ENCODE measurements at places on chromosomes 3 and 15. TPM values are rescaled to one million over a fixed set of nuclear protein-coding genes. Genes with fewer than 3 reads are reported as not detected.

DNA sequence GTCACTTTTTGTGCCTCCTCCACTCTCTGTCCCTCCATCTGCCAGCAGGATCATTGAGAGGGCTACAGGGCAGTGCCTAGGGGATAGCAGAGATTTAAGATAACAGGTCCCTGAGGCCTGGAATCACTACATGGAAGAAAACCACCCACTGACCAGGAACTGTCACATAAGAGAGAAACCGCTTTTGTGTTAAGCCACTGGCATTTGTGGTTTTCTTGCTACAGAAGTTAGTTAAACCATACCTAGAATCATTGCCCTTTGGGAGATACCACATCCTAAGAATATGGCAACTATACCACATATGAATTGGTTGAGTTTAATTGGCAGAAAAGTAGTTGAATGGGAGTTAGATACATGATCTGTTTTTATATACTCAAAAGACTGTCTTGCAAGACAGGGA lies 112.8 kb upstream of the LPP start:
- H3K4me3 ChIP-seq, result no peak overlapping the region
- no peak for DNase-seq
- H3K36me3 ChIP-seq, result no peaks in the 10 kb centered on the region
- no peaks in the 10 kb centered on the region for H3K27me3 ChIP-seq

GRCh38 chr3:108182339-108182738 lies 39.9 kb downstream of the IFT57 start:
- H3K27me3 ChIP-seq, result no peaks in the 10 kb centered on the region
- DNase-seq, result no peak
- no peaks in the 10 kb centered on the region for H3K4me1 ChIP-seq
- no peak overlapping the region for H3K4me3 ChIP-seq
- no peaks in the 10 kb centered on the region for H3K36me3 ChIP-seq
- H3K27ac ChIP-seq, result no peak overlapping the region

RPLP1 gene
- total RNA-seq, result 1,990 TPM

- no peaks in the 10 kb centered on the region for H3K27me3 ChIP-seq
- no peak overlapping the region for H3K27ac ChIP-seq
- no peaks in the 10 kb centered on the region for H3K36me3 ChIP-seq
These were observed 44.8 kb downstream of the KBTBD12 start for GRCh38 chr3:127959873-127960272.

DNA sequence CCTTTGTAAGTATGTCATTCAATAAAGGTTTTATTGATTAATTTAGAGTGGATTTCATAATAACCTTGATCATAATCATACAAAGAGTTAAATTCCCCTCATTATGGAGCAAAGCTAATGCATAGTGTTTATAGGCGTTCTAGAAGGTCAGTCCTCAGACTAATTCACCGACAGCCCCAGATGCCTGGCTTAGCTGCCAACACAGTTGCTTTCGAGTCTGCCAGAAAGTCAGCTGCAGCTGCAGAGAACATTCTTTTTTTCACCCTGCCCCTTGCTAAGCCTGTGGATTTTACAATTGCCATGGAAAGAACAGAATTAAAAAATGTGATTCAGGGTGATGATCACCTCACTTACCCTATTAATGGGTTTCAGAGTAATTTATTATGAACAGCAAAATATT lies 21.2 kb downstream of the CADM2 start:
- no peaks in the 10 kb centered on the region for H3K36me3 ChIP-seq
- DNase-seq, result no peak
- H3K4me3 ChIP-seq, result no peak overlapping the region
- H3K27me3 ChIP-seq, result no peaks in the 10 kb centered on the region

- H3K4me1 ChIP-seq, result no peaks in the 10 kb centered on the region
- no peak overlapping the region for H3K4me3 ChIP-seq
- H3K36me3 ChIP-seq, result no peaks in the 10 kb centered on the region
- H3K27ac ChIP-seq, result no peak overlapping the region
- no peak for DNase-seq
- no peaks in the 10 kb centered on the region for H3K27me3 ChIP-seq
These were observed 222.7 kb upstream of the DNAJC19 start for GRCh38 chr3:181212271-181212670.

- H3K36me3 ChIP-seq, result no peaks in the 10 kb centered on the region
- H3K27me3 ChIP-seq, result no peaks in the 10 kb centered on the region
- no peaks in the 10 kb centered on the region for H3K4me1 ChIP-seq
These were observed 16.4 kb upstream of the FGD5 start for GRCh38 chr3:14802381-14802731.

DNA sequence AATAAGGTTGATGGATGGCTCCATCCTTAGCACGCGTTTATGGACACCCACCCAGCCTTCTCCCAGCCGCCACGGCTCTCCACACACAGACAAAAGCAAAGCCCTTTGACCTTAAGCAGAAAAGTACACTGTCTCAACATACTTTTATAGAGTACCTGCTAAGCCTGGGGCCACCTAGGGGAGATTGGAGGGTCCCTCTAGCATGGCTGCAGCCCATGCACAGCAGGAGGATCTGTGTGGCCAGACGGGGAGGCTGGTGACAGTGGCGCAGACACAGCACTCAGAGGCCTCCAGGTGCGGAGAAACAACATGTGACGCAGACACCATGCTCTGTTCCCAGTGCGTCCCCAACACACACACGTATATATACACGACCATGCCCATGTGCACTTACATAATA lies 174.9 kb downstream of the XXYLT1 start:
- no peaks in the 10 kb centered on the region for H3K27me3 ChIP-seq
- DNase-seq, result no peak
- no peaks in the 10 kb centered on the region for H3K4me1 ChIP-seq
- no peak overlapping the region for H3K4me3 ChIP-seq
- H3K27ac ChIP-seq, result no peak overlapping the region

DNA sequence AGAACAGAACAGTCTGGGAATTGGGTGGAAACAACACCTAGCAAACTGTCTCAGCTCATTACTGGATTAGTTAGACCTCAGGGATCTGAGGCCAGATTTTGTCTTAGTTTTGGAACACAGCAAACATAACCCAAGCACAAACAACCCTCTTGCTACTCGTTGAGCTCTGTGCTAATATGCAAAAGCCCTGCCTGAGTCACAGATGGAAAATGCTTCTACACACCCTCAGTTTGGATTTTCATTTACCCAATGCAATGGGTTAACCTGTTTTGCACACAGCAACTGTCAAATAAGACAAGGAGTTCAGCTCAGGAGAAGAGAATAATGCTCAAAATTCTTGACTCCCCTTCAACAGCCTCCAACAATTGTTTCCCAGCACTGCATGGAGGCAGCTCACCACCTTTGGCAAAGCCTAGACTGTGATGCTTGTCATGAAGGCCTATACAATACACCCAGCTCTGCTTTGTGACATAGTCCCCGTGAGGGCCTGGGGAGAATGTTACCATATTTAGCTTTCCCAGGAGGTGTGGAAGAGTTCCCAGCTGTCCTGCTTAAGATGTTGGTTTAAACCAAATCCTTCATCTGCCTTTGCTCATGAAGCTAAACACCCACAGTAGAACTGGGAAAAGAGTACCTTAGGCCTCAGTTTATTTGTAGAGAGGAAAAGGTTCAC lies 68.9 kb upstream of the MNS1 start:
- H3K27me3 ChIP-seq, result no peaks in the 10 kb centered on the region
- H3K27ac ChIP-seq, result no peak overlapping the region
- H3K4me1 ChIP-seq, result no peaks in the 10 kb centered on the region
- no peak overlapping the region for H3K4me3 ChIP-seq
- no peaks in the 10 kb centered on the region for H3K36me3 ChIP-seq
- no peak for DNase-seq

GRCh38 chr3:40387001-40387894 lies at the start of gene ENTPD3:
ENTPD3 (plus strand) TSS chr3:40387184; CDS start chr3:40388058, 874 bp downstream.
- no peak for DNase-seq
- H3K27ac ChIP-seq, result no peak within 1 kb of the TSS
- peaks cover 4% of the 10 kb centered on the region for H3K4me1 ChIP-seq
- H3K36me3 ChIP-seq, result no peaks in the 10 kb centered on the region
- H3K27me3 ChIP-seq, result peaks cover 6% of the 10 kb centered on the region
- no peak within 1 kb of the TSS for H3K4me3 ChIP-seq

DNA sequence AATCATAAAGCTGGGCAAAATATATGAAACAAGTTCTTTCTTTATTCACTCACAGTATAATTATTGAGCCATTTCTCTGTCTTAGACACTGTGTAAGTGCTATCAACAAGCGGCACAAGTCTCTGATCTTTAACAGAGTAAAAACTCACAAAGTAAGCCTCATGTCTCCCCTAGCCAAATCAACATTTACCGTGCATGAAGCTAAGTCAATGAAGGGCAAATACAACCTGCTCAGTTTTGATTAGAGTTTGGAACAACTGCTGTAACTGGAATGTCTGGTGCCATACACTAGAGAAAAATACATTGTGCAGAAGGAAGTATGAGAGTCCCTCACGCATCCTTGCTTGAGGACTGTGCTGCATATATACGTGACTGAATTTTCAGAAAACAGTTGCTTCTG lies 291.0 kb upstream of the EPHA3 start:
- no peak for DNase-seq
- H3K27me3 ChIP-seq, result no peaks in the 10 kb centered on the region
- no peak overlapping the region for H3K27ac ChIP-seq

DNA sequence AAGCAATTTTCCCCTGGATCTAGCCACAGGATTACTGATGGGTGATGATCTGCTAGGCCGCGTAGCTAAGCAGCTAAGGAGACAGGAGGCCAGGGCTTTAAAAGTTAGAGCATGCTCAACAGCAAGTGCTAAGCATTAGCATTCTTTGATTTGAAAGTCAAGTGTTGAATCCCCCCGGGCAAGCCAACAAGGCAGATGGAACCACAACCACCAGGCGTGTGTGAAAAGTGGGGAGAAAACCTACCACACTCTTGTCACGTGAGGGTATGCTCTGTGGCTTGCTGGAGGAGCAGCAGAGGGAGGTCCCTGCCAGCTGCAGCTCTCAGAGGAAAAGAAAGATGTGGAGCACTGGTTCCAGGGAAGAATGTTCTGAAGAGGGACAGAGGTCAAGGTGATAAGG lies 20.9 kb downstream of the SLC51A start:
- H3K27ac ChIP-seq, result no peak overlapping the region
- DNase-seq, result no peak
- H3K4me3 ChIP-seq, result no peak overlapping the region
- no peaks in the 10 kb centered on the region for H3K27me3 ChIP-seq

DNA sequence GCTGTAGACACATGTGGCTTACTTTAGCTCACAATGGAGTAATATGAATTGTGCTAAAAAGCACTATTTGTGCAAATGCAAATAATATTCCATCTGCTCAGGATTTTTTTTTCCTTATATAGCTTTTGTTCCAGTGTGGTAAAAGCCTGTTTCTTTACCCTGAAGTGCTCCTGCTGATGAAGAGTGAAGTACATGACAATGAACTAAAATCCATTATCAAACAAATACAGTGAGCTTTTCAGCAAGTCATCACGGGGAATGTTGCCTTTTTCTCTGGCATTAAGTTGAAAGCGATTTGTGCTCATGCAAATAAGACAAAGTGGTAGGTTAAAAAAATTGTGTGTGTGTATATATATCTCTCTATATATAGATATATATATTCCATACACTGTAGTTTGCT lies 28.6 kb upstream of the CCDC39 start:
- H3K27ac ChIP-seq, result no peak overlapping the region
- DNase-seq, result no peak

All from adrenal gland (tissue), 19 donors.